ENCODE measurements at places on chromosomes 11 and 22.

GRCh38 chr11:114774599-114775361 is 96.5 kb downstream of the NXPE2 start:
- peak; percentile 4 for DNase-seq

GRCh38 chr22:43643387-43643786 is 168.7 kb downstream of the EFCAB6 start:
- DNase-seq = no peak

DNA sequence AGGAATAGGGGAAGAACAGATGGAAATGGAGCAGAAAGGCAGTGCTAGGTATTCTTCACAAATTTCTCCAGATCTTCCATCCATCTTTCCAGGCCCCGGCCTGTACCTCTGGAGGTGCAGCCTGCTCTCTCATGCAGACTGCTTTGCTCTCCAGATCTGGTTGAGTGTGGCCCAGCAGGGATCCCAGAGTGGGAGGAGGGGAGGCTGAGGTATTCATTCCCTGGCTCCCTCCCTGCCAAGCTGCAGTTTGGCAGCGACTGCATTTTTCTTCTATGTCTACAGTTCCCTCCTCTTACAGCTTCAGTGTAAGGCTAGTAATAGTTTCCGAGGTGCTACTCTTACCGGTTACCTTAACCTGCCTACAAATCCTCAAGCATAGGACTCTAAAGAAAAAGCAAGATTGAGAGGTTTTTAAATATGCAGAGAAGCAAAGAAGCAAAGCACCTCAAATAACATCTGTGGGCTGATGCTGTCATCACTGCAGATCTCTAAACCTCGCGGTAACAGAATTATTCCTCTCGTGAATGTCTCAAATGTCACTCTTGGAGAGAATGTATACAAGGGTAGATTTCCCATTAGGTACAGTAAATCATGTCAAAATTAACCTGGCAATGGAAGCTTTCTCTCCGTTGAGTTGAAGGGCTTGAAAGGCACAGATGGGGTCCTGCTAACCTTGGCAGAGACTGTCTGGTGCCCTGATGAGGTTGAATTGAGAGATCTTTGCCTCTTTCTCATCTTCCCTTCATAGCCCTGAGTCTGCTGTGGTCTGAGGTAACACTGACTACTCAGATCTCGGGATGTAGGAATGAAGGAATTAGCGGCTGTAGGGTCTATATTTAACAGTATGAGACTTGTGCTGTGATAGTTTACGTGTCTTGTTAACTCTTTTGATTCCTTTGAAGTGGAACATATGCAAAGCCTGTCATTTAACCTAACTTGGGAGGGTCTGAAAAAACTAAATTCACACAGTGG is 297.9 kb upstream of the C11orf87 start:
- DNase-seq = no peak

GRCh38 chr22:37499027-37499707 is 13.0 kb upstream of the MFNG start:
- no peak for DNase-seq

GRCh38 chr11:104339380-104339831 is 175.5 kb upstream of the PDGFD start:
- DNase-seq = no peak

DNA sequence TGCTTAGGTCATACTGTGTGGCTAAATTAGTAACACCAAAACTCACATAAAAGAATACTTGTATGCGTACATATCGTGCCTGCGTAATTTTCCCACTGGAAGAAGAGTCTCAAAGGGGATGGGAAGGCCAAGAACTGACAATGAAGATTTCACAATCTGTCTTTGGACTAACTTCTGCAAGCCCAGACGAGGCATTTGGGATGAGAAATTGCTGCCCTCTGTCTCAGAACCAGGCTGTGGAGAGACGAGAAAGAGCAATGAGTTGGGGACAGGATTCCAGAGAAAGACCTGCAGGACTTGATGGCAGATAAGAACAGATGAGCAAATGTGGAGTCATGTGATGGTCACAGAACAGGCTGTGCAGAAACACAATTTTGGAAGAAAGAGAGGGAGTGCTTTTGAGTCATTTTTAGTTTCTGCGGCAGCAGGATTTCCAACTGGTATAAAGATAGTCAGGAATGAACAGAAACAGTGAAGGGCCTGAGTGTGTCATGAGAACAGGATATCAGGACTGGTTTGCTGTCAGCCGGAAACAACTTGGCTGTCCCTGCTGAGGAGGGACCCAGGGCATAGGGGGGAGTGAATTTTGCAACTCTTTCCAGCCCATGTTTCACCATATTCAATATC is 82.7 kb upstream of the CTSC start:
- DNase-seq = no peak

GRCh38 chr22:46935506-46936377 is 173.3 kb downstream of the TBC1D22A start:
- DNase-seq = no peak

DNA sequence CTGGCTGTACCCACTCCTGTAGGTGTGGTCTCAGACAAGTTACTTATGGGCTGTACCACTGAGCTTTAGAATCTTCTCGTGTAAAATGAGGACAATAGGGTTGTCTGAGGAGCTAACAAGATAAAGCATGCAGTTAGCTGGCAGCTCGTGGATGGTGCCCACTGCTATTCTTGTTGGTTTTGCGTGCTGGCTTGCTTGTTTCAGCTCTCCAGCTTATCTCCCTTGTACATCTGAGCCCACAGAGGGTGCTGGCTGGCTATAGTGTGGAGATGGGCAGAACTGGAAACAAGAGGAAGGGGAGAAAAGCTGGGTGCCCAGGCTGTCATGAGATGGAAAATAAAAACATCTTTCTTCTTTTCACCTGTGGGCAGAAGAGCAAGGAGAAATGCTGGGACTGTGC is 46.5 kb upstream of the GALNT18 start:
- DNase-seq = no peak

DNA sequence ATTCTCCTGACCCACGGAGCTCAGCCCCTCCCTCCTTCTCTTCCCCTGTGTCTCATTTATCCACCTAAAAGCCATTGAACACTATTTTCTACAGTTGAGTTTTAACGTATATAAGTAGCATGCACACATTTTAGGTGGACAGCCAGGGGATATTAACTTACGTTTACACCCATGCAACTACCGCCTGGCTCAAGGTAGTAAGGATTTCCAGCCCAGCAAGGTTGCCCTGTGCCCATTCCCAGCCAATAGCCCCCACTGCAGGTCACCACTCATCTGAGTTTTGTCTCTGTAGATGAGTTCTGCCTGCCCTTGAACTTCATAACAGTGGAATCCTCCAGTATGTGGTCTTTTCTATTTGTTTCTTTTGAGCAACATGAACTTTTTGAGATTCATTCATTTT is 65.4 kb downstream of the SMIM38 start:
- DNase-seq = no peak

GRCh38 chr11:116650052-116650451 is 122.7 kb downstream of the BUD13 start:
- no peak for DNase-seq

DNA sequence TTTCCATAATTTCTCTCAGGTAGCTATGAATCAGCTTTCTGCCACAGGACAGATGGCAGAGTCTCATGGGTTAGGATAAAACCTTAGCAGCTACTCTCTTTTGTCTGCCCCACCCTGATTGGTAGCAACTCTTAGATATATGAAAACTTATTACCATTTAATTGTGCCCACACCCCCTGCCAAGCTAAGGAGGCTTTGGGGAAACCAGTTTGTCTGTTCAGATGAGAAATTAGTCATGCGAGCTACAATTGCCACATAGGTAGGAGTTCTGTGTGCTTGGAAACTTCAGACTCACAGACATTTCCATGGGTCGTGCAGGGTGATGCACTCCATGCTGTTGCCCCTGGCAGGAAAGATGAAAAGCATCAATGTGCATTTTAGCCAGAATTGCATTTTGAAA is 39.9 kb downstream of the CD44 start:
- DNase-seq = no peak

- DNase-seq = no peak
Measured at GRCh38 chr11:46118702-46119351, 2.4 kb downstream of the PHF21A start.

DNA sequence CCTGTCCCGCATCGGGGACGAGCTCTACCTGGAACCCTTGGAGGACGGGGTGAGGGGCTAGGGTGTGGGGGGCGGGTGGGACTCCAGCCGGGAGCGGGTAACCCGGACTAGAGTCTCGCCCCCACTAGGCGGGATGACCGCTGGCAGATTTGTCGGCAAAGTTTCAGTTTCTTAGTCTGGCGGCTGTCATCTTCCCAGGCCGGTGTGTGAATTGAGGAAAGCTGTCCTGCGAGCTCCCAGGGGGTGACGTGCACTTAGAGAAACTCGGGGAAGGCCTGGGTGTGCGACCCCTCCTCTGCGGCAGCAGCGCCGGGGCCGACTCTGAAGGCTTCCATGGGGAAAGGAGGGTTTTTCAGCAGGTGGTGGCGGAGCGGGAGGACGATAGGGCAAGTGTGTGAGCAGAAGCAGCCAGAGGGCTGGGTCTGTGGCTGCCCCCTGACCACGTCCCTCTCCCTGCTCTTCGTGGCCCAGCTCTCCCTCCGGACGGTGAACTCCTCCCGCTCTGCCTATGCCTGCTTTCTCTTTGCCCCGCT is 463 bp downstream of the RAD9A start:
- DNase-seq = no peak

- no peak for DNase-seq
Measured at GRCh38 chr11:64298966-64299846, 952 bp upstream of the CATSPERZ start.

DNA sequence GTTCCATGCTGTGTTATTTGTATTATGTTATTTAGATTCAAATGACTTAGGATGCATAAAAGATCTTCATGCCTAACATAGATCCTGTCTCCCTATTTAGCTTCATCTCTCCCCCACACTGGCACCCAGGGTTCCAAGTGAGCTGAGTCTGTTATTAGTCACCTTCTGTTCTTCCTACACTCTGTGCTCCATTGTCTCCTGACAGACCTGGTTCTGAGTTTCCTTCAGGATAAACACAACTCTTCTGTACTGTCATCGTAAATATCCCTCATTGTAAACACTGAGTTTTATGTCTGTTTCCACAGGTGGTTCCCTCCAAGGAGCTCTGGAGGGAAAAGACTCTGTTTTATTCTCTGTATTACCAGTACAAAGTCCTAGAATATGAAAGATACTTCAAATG is 8.7 kb downstream of the MMP26 start:
- no peak for DNase-seq

DNA sequence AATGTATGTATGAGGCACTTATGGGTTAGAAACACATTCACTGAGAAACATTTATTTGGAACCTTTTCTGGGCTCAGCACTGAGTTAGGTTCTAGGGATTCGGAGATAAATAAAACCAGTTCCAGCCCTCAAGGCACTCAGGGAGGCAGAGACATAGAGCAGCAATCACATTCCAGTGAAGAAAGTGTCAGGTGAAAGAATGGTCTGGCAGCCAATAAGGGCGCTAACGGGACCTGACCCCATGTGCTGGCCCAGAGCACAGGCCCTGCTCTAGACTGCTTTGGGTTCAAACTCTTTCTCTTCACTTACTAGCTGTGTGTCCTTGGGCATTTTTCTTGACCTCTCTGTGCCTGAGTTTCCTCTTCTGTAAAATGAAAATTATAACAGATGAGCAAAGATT is 146.0 kb upstream of the SYT13 start:
- DNase-seq = no peak

- DNase-seq = peak; percentile 75
Measured at GRCh38 chr11:116930177-116930576, 92.8 kb upstream of the APOA1 start.

DNA sequence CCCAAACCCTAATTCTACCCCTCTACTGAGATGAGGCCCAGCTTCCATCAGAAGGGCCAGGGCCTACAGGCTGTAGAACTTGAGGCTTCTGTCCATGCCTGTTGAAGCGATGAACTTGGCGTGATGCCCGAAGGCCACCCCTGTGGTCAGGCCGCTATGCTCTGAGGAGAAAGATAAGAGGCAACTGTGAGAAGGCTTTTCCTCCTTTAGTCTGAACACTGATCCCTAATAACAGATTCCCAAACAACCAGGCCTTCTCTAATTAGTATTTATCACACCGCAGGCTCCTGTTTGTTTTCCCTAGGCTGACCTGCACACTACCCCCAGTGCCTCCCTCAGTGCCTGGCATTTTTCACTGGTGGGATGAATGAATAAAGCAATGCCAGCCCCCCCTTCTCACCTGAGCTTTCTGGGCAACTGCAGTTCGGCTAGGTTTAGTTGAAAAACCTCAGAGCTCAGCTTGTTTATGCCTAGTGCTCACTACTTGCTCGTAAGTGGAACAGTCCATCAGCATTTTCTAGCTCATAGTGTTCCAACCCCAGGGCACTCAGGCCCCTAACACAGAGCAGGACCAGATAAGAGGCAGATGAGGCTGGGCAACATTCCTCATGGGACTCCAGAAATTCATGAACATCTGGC is 15.2 kb downstream of the PRPF19 start:
- DNase-seq = no peak

DNA sequence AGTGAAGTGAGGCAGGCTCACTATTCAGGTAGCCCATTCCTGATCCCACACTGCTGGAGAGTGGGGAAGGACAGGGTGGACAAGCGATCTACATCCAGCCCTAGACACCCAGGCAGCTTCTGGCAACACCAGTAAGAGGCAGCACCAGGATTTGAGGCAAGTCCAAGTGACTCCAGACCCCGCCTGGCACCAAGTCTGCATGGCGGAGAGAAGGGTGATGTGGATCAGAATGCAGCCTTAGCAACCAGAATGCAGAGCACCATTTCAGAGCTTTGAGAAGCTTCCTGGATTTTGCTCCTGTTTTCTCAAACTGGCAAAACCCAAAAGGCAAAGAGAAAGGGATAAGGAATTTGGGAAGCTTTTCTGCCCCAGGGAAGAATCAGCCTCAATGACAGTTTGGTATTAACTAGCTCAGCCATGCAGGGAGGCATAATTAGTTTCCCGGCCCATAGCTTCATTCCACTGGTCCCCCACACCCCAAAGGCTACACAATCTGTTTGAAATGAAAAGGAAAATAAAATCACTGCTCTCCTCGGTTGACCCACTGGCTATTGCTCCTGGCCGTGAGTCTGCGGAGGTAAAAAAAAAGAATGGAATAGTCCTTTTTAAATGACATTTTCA is 17.3 kb downstream of the GALNT18 start:
- no peak for DNase-seq

- no peak for DNase-seq
Measured at GRCh38 chr11:70072861-70073755, 5.0 kb upstream of the ANO1 start.

- peak; percentile 15 for DNase-seq
Measured at GRCh38 chr22:37802310-37803194, 5.2 kb upstream of the GCAT start.

- no peak for DNase-seq
Measured at GRCh38 chr11:34002420-34002819, 49.1 kb upstream of the CAPRIN1 start.

GRCh38 chr11:91804042-91804441 is 420.6 kb upstream of the FAT3 start:
- DNase-seq = no peak

DNA sequence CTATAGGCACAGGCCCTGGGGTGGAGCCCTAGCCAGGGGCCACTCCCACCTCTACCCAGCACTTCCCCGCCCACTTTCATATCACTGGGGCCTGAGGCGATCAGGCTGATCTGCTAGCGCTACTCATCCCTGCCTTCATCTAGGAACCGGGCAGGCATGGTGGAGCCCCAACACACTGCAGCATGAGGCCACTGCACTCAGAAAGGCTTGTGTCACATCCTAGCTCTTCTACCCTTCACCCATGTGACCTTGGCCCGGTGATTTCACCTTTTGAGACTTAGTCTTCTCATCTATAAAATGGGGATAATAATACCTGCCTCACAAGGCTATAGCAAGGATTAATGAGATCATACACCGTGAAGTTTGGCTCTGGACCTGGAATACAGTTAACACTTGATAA is 18.1 kb upstream of the GDPD5 start:
- no peak for DNase-seq

- peak; percentile 83 for DNase-seq
Measured at GRCh38 chr11:1382831-1383607, 6.7 kb upstream of the BRSK2 start.
